ENCODE measurements at places on chromosomes 5 and 9.

- no peak for DNase-seq
Observed at GRCh38 chr9:114916481-114916880, 13.9 kb downstream of the TNFSF8 start.

DNA sequence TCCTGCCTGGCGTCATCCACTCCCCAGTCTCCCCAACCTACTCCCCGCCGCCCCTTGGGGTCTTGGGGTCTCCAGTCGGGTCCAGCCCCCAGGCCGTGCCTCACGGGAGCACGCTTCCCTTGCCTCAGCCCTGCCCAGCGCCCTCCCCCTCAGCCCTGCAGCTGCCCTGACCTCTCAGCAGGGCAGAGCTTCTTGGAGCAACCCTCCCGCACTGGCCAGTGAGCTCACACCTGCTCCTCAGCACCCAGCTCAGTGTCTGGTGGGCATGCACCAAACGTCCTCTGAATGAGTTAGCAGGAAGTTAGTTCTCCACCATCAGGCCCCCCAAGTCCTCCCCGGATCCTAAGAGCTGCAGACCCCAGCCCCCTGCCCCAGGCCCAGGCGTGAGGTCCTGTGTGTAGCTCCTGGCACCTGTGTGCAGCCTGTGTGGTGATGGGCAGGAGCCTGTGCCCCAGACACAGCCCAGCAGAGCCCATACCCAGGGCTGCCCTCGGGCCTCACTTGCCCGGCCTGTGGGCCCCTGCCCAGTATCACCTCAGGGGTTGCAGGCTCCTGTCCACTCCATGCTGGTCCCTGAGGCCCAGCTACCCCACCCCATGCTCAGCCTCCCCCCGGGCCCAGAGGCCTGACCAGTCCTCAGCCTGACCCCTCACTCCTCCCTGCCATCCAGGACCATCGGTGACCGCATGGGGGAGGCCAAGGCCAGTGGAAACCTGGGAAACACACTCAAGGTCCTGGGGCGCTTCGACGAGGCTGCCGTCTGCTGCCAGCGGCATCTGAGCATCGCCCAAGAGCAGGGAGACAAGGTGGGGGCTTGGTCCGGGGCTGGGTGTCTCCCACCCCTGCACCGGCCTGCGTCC lies 8.2 kb downstream of the GPSM1 start:
- no peak for DNase-seq

DNA sequence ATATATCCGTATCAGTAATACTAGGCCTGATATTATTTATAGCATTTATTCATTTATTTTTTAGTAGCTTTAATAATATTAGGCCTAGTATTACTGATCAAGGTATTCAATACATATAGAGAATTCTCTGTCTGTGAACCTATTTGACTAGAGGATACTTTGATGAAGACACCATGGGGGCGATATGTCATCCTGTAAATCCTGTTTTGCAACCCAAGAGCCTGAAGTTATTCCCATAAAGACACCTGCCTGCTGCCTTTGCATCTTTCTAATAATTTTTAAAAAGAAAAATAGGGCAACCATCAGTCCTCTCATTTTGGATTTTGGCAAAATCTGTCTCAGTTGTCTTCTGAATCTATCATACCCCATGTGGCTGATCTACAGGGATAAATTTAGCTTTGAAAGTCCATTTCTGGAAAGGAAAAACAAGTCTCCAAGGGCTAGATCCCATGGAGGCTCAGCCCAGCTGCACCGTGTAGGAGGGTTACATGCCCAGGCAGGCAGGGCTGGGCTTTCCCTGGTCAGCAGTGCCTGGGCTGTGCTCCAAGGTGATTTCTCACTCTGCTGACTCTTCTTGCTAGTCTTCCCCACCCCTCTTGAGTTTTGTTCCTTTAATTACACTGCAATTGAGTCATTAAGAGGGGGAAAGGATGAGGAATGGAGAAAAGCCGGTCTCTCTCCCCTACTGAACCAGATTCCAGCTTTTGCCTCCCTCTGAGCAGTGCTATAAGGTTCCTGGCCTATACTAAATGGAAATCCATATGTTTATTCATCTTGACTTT lies 169.0 kb downstream of the TRIM32 start:
- no peak for DNase-seq

- DNase-seq: no peak
Observed at GRCh38 chr5:5372511-5372910, 50.0 kb upstream of the ICE1 start.

- no peak for DNase-seq
Observed at GRCh38 chr9:3001311-3001710, 157.4 kb upstream of the PUM3 start.

- DNase-seq: no peak
Observed at GRCh38 chr5:135221696-135222095, 177.3 kb downstream of the MACROH2A1 start.

DNA sequence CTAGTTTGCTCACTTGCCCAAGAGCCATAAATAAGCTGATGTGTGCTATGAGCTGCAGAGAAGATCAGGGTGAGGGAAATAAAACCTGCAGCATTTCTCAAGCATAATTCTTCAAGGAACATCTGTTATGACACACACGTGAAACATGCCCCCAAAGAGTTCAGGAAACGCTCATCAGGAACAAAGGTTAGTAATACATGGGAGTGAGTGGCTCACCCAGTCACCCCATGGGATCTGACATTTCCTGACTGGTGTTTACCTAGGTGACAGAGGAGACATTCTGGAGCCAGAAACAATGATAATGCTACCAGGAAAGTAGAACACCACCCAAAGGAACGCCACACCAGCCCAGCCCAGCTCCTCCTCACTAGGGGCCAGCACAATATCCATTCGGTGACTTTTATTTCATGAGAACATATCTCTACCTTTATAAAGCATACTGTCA lies 66.0 kb downstream of the FRMD3 start:
- no peak for DNase-seq

DNA sequence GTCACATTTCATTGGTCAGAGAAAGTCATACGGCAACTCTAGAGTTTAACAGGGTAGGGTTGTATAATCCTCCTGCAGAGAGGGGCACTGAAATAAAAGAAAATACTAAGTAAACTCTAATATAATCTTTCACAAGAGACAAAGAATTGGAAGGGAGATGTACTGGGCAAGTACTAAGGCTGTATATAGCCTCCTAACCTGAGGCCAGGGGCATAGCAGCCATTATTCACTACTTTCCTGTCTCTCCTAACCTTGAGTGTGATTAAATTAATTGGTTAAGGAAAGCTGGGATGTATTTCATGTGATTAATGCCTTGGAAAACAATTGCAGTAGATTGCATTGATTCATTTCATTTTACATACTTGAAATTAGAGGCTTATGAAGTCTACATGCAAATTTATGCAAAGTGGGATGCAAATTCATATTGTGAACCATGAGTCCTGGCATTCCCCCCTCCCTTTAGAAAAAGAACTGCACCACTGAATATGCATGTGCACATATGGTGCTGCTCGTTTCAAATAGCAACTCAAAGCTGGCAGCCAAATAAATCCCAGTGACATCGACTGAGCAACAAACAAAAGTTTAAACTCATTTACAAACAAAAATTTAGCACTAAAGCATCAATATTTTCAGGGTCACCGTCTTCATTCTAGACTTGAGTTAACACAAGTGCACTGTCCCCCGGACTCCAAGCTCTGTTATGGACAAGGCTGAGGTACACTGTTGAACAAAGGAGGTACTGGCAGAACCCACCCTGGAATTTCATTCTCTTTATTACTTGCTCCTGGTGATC lies 70.0 kb downstream of the DMAC1 start:
- DNase-seq: no peak

GRCh38 chr5:6403416-6403815 lies 25.1 kb upstream of the MED10 start:
- DNase-seq: no peak

GRCh38 chr9:69923972-69924371 lies 103.4 kb downstream of the CFAP95 start:
- DNase-seq: no peak

GRCh38 chr5:137751869-137752491 lies 2.2 kb downstream of the HNRNPA0 start:
- no peak for DNase-seq

DNA sequence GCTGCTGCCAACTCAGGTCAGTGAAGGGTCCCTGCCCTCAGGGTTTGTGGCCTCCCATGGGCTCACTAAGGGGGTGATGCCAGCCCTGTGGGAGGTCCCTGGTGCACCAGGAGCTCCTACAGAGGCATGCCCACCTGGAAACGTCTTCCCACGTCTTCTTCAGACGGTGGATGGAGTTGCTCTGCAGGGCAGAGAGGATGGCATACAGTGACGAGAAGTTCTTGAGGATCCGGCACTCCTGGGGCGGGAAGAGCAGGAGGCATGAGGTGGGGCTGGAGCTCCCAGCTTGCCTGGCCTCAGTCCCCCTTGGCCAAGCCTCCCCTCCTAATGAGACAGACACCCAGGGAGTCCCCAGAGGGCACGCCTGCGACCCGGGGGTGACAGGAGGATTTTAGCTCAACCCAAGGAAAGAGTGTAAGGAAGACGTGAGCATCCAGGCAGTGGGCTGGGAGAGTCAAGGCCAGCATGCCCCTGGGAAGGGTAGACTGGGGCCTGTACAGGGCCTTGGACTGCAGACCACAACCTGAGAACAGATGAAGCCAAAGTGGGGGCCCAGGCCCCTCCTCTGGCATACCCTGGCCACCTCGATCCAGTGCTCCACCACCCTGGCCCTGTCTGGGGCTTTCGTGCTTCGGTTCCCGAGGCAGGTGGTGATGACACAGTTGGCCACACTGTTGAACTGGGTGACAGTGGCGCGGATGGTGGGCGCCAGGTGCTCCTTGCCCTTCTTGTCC lies 14.4 kb downstream of the RALGDS start:
- no peak for DNase-seq

DNA sequence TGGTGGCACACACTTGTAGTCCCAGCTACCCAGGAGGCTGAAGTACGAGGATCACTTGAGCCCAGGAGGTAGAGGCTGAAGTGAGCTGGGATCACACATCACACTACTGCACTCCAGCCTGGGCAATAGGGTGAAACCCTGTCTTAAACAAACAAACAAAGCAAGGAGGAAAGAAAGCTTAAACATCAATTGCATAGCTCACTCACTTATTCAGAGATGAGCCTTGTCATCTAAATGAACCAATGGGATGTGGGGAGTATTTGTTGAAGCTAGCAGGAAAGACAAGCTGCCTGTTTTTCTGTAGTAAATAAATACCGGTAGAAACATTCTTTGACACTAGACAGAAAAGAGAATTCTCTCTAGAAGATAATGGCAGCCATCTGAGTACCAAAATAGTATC lies 161.0 kb upstream of the SLC12A2 start:
- DNase-seq: no peak
